ENCODE measurements at places on chromosomes 16 and 17.

DNA sequence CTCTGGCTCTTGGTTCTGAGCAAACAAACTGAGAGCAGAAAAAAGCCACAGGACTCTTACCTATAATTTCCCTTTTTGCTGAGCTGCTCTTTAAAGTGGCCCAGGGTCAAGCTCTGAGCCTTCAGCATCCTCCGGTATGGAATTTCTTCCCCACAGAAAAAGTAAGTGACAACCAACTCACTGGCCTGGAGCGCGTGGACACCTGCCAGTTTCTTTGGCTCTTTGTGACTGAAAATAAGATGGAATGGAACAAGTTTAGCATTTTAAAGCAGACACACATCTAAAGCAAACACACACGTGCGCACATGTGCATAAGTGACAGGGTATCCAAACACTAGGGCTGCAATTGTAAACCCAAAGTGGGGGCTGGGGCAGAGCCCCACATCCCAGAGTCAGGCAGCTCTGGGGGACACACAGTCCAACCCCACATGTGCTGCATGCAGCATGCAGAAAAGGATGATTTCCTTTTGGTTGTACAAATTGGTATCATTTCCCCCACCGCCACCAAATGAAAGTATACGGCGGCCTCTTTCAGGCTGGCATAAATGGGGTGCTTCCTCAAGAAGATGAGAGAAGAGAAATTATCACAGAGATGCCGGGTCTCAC lies 27.5 kb downstream of the AXIN2 start:
- no peak for DNase-seq

- no peak for DNase-seq
Observed at GRCh38 chr17:81033535-81034167, 1.3 kb upstream of the BAIAP2 start.

GRCh38 chr17:47085736-47086135 lies 103.4 kb downstream of the CDC27 start:
- no peak for DNase-seq

DNA sequence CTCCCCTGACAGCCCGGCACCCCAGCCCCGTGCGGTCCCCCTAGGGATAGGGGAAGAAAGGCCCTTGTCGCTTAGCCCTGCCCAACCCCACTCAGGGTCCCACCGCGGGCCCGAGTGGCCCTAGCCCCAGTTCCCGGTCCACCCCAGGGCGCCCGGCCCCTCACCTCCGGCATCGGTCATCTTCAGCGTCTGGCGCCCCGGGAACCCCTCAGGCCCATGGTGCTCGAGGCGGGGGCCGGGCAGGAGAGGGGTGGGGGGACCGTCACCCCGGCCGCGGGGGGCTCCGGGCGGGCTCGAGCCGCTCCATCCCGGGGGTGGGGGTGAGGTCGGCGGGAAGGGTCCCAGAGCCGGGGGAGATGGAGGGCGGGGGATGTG lies 620 bp downstream of the SAMD14 start:
- DNase-seq, result no peak

DNA sequence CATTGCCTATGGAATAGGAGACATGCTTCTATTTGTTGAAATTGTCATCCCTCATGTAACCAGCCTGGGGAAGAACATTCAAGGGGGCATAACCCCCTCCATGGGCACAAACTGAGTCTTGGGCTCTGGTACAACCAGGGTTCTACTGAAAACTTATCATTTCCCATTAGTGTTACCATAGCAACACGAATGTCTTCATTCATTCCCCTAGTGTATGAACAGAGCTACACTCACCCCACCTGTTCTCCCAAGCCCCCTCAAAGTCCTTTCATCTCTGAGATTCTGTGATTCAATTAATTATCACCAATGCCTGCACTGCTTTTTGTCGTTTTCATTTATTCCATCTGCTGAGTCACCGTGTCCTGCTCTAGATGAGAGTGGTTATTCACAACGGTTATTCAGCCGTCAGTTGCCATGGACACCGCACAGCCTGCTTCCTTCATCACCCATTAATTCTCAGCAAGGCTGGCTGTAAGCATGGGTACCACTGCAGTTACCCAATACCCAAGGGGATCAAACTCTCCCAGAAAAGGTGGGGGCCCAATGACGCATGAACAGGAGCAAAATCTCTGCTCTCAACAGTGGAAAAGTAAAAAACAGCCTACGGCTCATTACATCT lies 1.6 kb upstream of the GAST start:
- DNase-seq, result no peak

GRCh38 chr16:49490321-49490705 lies 116.7 kb downstream of the C16orf78 start:
- no peak for DNase-seq

- DNase-seq, result no peak
Observed at GRCh38 chr16:56300242-56300623, 108.9 kb downstream of the GNAO1 start.

DNA sequence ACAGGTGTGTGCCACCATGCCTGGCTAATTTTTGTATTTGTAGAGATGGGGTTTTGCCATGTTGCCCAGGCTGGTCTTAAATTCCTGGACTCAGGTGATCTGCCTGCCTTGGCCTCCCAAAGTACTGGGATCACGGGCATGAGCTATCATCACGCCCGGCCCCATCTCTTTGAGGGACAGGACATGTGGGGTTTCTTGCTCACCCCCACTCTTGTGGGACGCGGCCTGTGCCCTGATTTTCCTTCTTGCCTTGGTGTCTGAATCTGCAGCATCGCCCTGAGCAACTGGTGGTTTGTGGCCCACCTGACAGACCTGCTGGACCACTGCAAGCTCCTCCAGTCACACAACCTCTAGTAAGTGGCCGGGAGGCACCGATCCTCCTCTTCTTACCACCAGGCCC lies 25.6 kb downstream of the NUP85 start:
- no peak for DNase-seq

- DNase-seq, result no peak
Observed at GRCh38 chr16:1572673-1573072, 39.2 kb downstream of the IFT140 start.

- DNase-seq, result no peak
Observed at GRCh38 chr17:49552070-49552751, 23.5 kb upstream of the NXPH3 start.

GRCh38 chr17:37547986-37548385 lies 58.3 kb downstream of the DUSP14 start:
- no peak for DNase-seq

- DNase-seq, result no peak
Observed at GRCh38 chr17:49984283-49984682, 10.7 kb downstream of the DLX3 start.

- no peak for DNase-seq
Observed at GRCh38 chr17:50501054-50501453, 7.2 kb upstream of the MYCBPAP start.

DNA sequence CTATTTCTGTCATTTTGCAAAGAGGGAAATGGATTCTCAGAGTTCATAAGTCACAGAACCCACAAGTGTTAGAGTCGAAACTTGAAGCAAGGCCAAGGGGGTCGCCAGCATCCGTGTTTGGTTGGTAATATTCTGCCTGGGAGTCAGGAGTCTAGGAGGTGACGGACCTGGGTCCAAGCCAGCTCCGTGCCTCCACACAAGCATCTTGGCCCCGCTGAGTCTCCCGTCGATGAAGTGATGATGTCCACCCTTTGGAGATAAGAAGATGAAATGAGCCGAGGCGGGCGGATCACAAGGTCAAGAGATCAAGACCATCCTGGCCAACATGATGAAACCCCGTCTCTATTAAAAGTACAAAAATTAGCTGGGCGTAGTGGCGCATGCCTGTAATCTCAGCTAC lies 53.2 kb upstream of the TNRC6C start:
- DNase-seq, result no peak

DNA sequence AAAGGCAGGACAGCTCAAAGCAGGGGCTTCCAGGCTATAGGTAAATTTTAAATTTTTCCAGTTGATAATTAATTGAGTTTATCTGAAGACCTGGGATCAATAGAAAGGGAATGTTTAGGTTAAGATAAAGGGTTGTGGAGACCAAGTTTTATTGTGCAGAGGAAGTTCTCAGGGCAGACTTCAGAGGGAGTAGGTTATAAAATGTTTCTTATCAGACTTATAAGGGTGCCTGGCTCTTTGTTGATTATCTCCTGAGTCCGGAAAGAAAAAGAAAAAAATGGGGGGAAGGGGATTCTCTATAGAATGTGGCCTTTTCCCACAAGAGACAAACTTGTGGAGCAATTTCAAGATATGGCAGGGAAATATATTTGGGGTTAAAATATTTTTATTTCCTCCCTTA lies 15.9 kb downstream of the SLC46A1 start:
- DNase-seq, result no peak

GRCh38 chr16:47578573-47578972 lies 117.4 kb downstream of the PHKB start:
- DNase-seq, result no peak

DNA sequence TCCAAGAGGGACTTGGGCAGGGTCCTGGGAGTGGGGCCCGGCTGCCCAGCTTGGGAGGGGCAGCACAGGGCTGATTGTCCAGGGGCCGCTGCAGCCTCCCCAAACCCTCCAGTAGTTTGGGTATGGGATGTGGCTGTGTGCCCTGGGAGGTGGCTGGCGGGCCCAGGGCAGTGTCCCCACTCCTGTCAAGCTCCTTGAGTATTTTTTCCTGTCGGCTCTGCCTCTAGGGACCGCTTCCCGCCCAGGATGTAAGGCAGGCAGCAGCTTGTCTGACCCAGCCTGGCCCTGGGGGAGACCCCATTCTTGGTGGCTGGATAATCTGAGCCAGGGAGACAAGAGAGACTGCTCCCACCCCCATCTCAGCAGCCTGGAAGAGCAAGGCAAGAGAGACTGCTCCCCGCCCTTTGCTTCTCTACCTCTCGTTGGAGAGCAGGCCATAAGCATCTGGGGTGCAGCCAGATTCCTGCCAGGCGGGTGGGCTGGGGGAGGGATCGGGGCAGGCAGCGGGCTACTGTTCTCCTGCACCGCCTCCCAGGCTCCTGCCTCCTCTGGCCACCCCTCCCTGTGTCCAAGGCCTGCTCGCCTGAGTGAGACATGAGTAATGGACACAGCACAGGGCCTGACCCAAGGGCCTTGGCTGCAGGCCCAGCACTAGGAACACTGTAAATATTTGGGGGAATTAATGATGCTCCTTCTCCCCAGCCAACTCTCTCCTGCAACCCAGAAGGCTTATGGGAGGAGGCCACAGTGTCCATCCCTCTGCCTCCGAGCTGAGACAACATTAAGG lies 18.4 kb upstream of the ITGA3 start:
- no peak for DNase-seq

GRCh38 chr17:36661047-36661666 lies 59.8 kb downstream of the MRM1 start:
- DNase-seq, result no peak

GRCh38 chr17:74210191-74211140 lies 2.9 kb upstream of the TTYH2 start:
- DNase-seq, result peak; percentile 77

DNA sequence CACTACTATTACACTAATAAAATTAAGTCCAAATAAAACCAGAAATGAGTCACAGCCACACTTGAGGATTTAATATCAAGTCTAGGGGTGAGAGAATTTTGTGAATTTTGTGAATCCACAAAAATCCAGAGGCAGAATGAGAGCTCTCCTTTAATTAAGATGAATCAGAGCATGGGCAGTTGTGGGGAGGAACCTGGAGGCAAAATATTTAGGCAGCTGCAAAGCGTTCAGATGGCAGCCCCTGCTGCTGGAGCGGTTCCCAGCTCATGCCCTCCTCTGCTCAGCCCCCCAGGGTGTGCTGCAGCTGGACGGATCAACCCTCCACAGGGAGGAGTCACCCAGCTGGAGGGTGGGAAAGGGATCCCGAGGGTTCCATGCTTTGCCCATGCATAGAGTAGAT lies 43.4 kb upstream of the IRX6 start:
- no peak for DNase-seq

DNA sequence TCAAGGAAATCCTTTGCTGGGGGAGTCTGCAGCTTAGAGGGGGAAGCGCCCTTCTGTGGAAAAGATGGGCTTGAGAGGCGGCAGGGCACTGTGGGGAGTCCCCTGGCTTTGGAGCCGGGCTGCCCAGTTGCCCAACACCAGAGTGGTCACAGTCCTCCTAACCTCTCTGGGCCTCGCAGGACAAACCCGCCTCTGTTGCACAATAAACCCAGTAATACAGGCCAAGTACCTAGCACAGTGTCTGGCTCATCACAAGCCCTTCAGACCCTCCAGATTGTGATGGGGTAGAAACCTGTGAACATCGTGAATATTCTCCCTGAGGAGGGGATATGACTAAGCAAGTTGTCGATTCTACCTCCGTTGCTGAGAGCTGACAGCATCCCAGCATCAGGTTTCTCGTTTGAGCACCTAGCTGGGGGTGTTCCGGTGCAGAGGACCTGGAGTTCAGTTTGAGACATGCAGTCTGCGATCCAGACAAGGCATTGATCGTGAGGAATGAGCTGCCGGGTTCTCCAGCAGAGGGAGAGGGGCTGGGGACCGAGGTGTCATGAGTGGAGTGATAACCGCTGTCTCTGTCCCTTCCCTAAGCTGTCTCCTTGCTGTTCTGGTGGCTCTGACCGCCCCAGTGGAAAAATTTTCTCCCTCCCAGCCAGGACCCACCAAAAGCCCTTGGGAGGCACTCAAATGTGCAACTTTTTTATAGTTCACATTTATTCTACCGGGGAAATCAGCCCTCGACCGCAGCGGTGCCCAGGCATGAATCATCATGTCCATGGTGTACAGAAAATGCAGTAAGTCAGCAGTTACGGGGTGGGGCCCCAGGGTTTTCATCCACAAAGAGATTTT lies 161.9 kb downstream of the WSCD1 start:
- no peak for DNase-seq

- no peak for DNase-seq
Observed at GRCh38 chr17:55463600-55463999, 42.0 kb upstream of the MMD start.

DNA sequence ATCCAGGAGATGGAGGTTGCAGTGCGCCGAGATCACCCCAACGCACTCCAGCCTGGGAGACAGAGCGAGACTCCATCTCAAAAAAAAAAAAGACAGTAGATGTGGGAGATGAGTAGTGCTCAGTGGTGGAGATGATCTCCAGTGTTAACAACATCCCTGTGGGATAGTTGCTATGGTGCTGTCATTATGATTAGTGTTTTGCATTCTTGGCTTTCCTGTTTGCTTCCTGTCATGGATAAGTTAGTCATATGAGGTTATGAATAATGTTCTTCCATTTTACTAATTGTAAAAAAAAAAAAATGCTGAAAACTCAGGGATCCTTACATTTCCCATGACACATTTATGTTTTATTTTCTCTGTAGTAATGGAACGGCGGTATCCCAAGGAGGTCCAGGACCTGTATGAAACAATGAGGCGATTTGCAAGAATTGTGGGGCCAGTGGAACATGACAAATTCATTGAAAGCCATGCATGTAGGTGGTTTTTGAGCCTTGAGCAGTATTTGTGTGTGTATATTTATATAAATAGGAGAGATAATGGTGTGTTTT lies 24.5 kb upstream of the DUSP14 start:
- no peak for DNase-seq

GRCh38 chr17:2421315-2422147 lies 20.7 kb upstream of the MNT start:
- no peak for DNase-seq

Data from mesothelial cell of epicardium (in vitro differentiated cells).